ENCODE measurements at places on chromosomes 1 and 21. TPM values are rescaled to one million over a fixed set of nuclear protein-coding genes. Genes with fewer than 3 reads are reported as not detected.

Gene CA14
- total RNA-seq, result not detected

Gene KRTAP13-2
- not detected for total RNA-seq

GRCh38 chr1:118115567-118116295 is 69.3 kb downstream of the SPAG17 start:
- DNase-seq, result no peak

GRCh38 chr1:89725011-89725370 is 92.1 kb downstream of the LRRC8C start:
- no peak for DNase-seq

Gene TBX19
- 0.74 TPM for total RNA-seq

Gene SLC9C2
- not detected for total RNA-seq

Gene RHOC
- total RNA-seq, result 46.2 TPM

GRCh38 chr21:19261731-19262376 is 858.3 kb upstream of the TMPRSS15 start:
- DNase-seq, result no peak

All from OCI-LY7 (cell line).